ENCODE measurements at places on chromosomes 16 and 17.

- DNase-seq = no peak
These were observed 9.9 kb downstream of the ITGB4 start for GRCh38 chr17:75731086-75731715.

DNA sequence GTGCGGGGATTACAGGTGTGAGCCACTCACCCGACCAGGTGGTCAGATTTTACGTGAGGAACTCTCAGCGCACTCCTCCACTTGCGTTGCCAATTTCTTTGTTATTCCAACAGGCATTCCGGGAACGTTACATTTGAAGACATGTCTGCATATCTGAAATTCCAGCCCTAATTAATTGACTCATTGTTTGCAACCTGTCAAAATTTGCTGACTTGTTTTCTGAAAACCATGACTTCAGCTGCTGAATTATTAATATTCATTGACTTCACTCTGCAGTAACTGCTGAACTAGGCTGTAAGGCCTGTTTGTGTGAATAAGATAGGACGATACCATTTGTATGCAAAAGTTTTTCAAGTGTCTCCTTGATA lies 16.6 kb downstream of the G6PC1 start:
- no peak for DNase-seq

- DNase-seq = no peak
These were observed 18.7 kb downstream of the RAB40B start for GRCh38 chr17:82679586-82680465.

GRCh38 chr16:2519711-2520080 lies 475 bp upstream of the AMDHD2 start:
- DNase-seq = no peak

GRCh38 chr17:58265271-58265670 lies 15.5 kb downstream of the MPO start:
- DNase-seq = no peak

- DNase-seq = no peak
These were observed 8.6 kb upstream of the BAHCC1 start for GRCh38 chr17:81386646-81387099.

DNA sequence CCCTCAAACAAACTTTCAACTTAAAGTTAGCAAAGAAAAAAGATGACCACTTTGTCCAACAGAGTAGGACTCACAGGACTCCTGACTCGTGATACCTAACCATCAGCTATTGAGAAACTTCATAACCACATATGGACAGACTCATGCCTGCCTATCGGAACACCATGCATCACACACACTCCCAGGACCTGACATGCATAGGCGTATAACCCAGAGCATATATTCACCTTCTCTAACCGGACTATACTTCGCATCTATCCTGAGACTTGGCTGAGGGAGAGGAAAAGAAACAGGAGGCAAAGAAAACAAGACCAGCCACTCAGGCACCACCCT lies 2.2 kb downstream of the PIP4K2B start:
- DNase-seq = no peak

- no peak for DNase-seq
These were observed 4.1 kb upstream of the UBTF start for GRCh38 chr17:44223541-44224071.

DNA sequence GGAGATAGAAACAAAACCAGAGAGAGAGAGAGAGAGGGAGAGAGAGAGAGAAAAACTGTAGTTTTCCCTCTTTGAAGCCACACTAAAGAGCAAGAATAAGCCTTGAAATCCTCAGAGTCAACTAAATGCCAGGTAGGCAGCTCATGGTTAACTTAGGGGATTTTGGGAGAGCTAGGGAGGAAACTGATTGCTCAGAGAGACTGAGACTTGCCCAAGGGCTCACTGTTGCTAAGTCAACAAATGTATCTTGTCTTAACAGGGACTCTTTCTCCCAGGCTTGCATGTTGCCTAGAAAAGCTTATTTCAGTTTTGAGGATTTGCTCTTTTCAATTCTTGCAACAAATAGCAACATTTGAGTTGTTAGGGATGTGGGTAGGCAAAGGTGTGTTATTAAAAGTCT lies 4.5 kb upstream of the SLC5A11 start:
- DNase-seq = no peak

GRCh38 chr16:86854058-86854621 lies 275.8 kb downstream of the FOXL1 start:
- DNase-seq = no peak

GRCh38 chr17:75370286-75370915 lies 35.1 kb downstream of the GRB2 start:
- no peak for DNase-seq

- no peak for DNase-seq
These were observed 339.8 kb upstream of the PSMD7 start for GRCh38 chr16:73956587-73957494.

- DNase-seq = no peak
These were observed 3.3 kb upstream of the SLFN12L start for GRCh38 chr17:35540589-35541404.

DNA sequence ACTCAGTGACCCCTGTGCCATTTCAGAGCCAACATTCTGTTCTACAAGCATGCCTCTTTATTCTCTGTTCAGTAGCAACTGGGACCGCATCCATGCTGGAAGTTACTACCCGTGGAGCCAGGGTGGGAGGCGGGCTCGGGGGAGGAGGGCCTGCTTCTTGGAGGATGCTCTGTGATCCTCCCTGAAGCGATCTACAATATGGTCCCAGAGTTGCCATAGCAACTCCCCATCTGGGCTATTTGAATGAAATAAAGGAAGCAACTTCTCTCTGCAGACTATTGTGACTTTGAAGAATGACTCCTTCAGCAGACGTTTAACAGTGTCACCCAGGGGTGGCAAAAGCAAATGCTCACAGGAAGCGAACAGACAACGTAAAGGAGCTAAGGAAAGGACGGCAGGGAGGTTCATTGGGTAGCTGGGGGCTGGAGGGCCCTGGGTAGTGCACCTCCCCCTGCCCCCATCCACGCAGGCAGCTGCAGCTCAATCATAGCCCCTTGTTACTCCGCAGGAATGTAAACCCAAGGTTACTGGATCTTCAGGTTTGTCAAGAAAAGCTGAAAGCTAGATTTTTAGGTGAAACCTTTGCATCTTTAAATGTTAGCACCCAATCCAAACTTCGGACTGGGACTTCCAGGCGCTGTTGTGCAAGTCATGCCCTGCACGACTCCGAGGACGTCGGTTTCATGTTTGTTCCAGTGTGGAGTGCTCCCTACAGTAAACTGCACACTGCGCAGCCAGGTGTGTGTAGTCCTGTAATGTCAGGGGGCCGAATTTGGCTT lies 51.1 kb upstream of the MEAK7 start:
- no peak for DNase-seq

DNA sequence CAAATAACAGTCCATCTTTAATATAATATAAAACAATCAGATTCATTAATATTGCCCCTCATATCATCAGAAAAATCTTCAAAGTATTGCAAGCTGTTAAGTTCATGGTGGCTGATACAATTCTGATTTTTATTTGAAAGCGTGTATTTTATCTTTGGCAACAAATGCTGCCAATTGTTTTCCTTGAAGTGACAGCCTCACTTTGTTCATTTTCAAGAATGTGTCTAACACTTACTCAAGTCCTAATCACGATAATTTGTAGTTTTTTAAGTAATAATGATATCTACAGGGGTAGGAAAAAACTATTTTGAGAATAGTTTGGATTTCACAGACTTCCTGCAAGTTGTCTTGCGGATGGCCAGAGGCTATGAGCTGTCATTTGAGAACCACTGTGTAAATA lies 75.8 kb downstream of the HS3ST3B1 start:
- no peak for DNase-seq

- DNase-seq = no peak
These were observed 1.5 kb upstream of the ABCA6 start for GRCh38 chr17:69143151-69143550.

- DNase-seq = no peak
These were observed 23.9 kb upstream of the DHRS13 start for GRCh38 chr17:28926786-28927185.

DNA sequence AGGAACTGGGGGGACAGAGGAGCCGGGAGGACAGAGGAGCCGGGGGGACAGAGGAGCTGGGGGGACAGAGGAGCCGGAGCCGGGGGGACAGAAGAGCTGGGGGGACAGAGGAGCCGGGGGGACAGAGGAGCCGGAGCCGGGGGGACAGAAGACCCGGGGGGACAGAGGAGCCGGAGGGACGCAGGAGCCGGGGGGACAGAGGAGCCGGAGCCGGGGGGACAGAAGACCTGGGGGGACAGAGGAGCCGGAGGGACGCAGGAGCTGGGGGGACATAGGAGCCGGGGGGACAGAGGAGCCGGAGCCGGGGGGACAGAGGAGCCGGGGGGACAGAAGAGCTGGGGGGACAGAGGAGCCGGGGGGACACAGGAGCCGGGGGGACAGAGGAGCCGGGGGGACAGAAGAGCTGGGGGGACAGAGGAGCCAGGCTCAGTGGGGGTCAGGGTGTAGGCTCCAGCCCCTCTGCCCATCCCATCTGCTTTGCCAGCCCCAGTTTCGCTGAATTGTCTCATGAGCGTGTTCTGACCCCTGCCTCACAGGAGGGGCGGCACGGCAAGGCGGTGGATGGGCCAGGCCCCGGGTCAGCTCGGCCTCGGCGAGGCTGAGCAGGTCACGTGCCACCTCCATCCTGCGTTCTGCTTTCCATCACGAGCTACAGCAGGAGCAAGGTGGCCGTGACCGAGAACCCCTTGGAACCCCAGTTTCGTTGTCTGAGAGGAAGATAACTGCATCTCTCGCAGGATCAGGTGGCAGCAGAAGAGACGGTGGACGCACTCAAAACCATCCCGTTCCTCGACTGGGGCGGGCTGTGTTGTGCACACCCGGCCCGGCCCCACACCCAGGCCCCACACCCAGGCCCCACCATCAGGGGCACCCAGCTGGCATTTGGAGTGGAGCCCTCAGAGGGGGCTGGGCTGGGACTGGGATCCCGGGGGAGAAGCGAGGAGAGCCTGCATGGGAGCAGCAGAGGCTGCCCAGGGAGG lies 26.1 kb upstream of the CBFA2T3 start:
- DNase-seq = no peak

DNA sequence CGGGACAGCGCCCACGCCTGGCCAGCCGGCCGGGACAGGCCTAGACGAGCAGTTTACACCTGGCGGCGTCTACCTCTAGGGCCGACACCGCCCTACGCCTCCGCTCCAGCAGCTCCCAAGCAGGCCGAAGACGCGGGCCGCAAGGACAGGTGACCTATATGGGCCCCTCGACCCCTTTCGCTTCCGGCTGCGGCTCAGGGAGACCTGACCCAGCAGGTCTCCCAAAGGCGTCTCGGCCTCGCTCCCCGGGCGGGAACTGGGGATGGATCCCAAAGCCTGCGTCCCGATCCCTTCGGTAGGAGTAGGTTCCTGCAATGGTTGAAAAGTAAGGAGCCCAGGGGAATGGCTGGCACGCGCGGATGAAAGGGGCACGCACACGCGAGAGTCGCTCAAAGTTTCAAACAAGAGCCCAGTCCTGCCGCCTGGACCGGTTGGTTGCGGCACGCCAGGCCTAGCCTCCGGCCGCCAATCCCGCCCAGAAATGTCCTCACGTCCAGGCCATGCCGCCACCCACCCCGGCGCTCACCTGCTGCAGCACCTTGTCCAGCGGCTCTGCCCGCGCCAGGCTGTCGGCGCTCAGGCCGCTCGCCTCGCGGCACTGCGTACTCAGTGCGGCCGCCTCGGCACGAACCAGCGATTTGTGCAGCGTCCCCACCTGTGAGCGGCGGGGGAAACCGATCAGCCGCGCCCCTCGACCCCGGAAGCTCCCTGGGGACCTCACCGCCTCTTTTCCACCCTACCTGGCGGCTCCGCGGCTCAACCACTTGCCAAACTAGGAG lies 630 bp downstream of the ESRP2 start:
- DNase-seq = no peak

DNA sequence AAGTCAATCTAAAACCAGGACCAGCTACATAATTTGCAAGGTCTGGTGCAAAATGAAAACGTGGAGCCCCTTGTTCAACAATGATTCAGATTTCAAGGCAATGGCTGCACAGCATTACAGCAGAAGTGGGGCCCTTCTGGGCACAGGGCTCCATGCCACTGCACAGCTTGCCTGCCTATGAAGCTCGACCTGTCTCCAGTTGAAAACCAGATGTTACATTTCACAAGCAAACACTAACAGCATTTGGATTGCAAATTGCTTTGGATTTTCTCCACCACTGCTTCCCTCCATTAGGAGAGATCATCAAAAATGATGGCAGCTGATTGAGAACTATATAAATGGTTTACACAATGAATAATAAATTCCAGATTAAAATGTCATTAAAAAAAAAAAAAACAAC lies 551.4 kb upstream of the ZFHX3 start:
- DNase-seq = no peak

- no peak for DNase-seq
These were observed 12.0 kb downstream of the SP2 start for GRCh38 chr17:47907932-47908562.

GRCh38 chr16:54429029-54429428 lies 142.4 kb upstream of the IRX3 start:
- DNase-seq = no peak

DNA sequence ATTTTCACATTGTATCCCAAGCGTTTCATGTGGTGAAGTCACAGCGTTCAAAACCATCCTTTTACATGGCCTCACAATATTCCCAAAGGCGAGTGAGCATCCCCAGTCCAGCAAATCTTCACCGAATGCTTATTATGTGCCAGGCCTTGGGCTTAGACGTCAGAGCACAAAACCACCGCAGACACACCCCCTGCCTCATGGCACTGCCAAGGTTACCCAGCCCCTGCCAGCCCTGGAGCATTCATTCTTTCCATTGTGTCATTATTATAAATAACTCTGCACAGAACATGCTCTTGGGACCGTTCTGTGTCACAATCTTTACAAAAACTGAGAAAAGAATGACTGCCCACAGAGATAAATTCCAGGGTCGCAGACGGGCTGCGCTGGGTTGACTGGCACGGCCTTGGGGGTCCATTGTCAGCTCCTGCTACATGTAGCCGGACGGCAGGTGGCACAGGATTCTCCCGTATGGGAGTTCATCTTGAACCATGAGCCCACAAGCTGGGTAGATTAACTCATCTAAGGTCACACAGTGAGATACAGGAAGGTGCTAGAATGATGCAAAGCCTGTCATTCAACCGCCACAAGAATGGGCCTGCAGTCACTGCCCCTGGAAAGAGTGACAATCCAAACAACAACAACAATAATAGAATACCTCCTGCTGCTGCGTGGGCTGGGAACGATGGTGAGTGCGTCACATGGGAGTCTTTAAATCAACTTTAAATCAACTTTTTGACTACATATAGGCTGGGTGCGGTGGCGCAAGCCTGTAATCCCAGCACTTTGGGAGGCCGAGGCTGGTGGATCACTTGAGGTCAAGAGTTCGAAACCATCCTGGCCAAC lies 4.5 kb upstream of the NECAB2 start:
- no peak for DNase-seq

GRCh38 chr16:19419698-19420075 lies 2.0 kb downstream of the TMC5 start:
- no peak for DNase-seq

- no peak for DNase-seq
These were observed 14.1 kb downstream of the DHRS7B start for GRCh38 chr17:21140911-21141310.

- no peak for DNase-seq
These were observed 6.5 kb upstream of the LLGL1 start for GRCh38 chr17:18218756-18219415.

Data from activated T-cell treated with anti-CD3 and anti-CD28 coated beads, Interleukin-2, amount 50 U/mL, for 1 hour (primary cell).